Ammon's horn (tissue), 1 donor: ENCODE measurements at places on chromosomes 2 and 18.
A peak's percentile ranks its signal among the peaks of the same experiment; 100 is the strongest.

DNA sequence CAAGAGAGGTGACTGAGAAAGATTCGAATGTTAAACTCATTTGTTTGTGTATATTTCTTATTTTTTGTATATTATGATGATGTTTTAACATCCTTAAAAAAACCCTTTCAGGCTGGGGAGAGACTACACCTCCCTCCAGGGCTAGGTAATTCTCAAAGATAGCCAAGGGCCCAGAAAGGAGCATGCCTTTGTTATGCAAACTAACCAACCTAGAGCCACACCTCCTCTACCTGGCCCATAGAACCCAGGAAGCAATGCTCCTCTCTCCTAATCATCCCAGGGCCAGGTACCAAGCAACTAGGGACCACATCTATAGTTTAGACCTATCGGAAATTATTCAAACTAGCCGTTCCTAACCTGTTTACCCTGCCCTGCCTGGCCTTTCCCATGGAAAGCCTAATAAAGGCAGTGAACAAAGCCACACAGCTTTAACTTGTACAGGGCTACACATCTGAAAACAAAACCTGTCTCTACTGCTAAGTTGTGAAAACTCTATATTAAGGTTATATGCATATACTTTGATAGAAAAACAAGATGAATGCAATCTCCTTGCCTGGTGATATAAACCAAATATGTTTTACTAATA lies 79.7 kb downstream of the COLEC12 start:
- DNase-seq: no peak

DNA sequence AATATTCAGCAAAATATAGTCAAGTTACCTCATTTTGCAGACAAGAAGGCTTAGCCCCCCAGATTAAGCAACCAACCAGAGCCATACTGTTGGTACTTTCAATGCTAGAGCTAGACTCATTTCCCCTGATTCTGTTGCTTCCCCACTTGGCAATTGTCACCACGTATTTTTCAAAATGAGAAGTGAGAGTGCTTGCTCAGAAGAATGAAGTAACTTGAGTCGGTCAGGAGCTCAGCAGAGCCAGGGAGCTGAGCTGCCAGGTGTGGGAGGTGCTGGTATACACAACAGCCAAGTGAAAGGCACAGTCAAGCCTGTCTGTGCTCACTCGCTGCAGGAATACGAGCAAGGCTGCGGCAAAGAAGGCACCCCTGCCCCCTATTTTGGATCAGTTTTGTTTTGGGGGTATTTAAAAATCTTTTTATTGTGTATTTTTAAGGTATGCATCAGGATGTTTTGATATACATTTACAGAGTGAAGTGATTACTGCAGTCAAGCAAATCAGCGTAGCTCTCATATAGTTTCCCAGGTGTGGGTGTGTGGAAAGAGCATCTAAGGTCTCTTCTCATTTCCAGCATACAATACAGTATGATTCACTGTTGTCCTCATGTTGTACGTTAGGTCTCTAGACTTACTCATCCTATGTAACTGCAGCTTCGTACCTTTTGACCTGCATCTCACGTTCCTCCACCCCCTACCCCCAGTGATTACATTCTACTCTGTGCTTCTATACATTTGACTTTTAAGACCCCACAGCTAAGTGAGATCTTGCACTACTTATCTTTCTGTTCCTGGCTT lies 62.4 kb downstream of the MRPS9 start:
- DNase-seq: peak; percentile 38

DNA sequence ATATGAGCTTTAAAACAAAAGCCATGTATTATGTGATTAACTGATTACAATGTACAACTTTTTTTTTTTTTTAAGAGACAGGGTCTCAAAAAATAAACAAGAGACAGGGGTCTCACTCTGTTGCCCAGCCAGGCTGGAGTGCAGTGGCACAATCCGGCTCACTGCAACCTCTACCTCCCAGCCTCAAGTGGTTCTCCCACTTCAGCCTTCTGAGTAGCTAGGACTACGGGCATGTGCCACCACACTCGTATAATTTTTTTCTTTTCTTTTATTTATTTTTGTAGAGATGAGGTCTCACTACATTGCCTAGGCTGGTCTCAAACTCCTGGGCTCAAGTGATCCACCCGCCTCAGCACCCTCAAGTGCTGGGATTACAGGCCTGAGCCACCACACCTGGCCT lies 103.1 kb downstream of the ATAD2B start:
- DNase-seq: no peak

DNA sequence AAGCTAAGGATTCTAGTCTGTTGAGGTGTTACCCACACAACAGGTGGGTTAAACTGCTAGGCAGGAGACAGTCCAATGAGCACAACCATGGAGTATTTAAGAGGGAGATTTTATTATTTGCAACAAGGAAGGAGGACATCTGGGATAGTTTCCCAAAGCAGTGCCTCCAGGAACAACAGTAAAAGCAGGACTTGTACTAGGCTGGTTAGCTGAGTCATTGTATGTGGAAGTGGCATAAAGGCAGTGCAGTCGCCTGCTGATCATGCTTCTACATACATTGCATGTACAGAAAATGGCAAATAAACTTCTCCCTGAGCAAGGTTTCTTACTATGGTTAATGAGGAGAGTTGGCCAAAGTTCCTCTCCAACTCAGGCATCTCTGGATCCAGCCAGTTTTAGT lies 46.1 kb upstream of the CYTIP start:
- no peak for DNase-seq

- DNase-seq: no peak
Observed at GRCh38 chr18:49725809-49726674, 87.3 kb downstream of the ACAA2 start.

DNA sequence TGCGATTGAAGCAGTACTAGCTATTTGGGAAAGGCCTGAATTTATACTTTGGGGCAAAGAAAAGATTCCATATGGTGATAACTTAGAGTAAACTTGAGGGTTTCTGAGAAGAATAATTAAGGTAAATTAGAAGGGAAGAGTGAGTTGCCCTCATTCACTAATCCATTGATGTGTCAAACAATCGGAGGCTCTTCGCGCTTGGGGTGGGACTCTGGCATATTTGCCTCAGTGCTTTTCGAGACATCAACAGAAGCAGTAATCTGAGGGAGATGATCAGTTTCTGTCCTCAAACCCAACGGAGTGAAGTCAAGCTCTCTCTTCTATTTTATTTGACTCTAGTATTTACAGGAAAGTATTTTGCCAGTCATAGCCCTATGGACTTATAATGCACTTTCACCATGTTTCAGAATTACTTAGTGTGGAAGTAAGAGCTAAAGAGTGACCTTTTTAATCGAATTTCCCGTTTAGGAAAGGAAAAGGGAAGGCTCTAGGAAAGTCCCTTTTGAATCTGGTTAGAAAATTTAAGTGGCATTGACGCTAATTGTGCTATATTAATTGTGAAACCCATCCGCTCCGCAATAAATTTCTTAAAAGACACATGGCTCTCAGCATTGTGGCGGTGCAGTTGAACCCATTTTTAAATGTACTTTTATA lies 1.3 kb downstream of the RAB10 start:
- DNase-seq: peak; percentile 26
